Nucleus accumbens (tissue), 56 donors: ENCODE measurements at places on chromosomes 5 and 9.

- DNase-seq = no peak
These were observed 33.9 kb upstream of the MAN2A1 start for GRCh38 chr5:109655841-109656240.

DNA sequence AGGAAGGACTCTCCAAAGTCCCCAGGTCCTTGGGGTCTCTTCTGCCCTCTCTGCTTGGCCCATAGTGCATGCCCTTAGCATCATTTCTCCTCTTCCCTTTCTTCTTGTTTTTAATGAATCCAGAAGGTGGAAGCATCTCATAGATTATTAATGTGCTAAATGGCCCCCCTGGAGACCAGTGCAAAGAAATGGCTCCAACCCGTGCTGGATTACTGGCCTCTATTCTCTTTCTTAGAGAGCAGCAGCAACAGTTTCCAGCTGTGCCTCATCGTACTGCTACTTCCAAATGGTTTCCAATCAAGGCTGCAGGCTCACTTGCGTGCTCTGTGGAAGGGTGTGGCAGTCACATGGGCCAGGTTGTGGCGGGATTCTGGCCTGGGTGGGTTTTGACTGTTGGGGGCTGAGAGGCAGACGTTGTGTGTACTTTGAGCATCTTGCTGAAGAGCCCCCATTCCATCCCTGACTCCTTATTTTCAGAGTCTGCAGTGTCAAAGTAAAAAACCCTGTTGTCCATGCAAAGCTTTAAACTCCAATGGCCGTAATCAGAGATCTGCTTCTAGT is 139.7 kb downstream of the GABBR2 start:
- no peak for DNase-seq

- no peak for DNase-seq
These were observed 6.2 kb upstream of the TMEM171 start for GRCh38 chr5:73114044-73114688.

DNA sequence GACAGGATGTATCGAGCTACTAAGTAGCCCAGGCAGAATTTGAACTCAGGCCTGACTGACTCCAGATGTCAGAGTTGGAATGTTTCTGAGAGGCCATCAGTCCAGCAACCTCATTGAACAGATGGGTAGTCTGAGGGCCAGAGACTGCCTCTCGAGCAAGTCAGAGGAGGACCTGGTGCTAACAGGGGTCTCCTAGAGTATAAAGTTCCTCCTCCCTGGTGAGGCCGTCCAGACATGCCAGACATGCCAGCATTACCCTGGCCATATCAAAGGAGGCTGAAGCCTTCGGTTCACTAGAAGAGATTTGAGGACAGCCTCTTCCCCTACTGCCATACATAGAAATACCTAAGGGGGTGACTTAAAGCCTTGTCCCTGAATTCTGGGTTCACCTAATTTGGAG is 81.2 kb downstream of the ZNF618 start:
- no peak for DNase-seq

DNA sequence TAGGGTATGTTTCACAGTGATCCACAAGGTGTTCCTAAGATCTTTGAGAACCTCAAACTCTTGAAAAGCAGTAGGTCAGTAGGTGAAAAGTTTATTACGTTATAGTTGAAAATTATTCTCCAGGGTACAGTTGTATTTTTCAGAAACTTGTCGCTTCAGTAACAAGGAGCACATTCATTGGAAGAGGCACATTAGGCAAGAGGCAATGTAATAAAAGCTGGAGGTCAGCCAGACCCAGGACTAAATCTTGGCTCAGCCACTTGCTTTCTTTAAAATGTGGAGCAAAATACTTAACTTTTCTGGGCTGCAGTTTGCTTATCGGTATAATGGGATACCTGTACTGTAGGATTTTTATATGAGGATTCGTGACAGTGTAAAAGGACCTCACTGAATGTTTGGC is 45.6 kb downstream of the TLE4 start:
- DNase-seq = no peak

- DNase-seq = no peak
These were observed 587.8 kb downstream of the PSAT1 start for GRCh38 chr9:78884611-78885150.

DNA sequence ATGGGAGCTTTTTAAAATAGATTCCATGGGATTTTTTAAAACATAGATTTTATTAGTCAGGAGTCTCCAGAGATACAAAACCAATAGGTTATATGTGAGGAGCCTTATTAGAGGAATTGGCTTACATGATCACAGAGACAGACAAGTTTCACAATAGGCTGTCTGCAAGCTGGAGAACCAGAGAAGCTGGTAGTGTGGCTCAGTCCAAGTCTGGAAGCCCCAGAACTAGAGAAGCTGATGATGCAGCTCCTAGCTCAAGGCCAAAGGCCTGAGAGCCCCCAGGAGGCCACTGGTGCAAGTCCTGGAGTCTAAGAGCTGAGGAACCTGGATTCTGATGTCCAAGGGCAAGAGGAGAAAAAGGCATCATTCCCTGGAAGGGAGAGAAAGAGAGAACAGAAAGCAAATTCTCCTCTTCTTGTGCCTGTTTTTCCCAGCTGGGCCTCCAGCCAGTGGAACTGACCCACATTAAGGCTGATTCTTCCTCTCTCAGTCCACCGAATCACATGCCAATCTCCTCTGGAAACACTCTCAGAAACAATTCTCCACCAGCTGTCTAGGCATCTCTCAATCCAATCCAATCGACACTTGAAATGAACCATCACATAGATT is 59.3 kb downstream of the AHRR start:
- DNase-seq = no peak

DNA sequence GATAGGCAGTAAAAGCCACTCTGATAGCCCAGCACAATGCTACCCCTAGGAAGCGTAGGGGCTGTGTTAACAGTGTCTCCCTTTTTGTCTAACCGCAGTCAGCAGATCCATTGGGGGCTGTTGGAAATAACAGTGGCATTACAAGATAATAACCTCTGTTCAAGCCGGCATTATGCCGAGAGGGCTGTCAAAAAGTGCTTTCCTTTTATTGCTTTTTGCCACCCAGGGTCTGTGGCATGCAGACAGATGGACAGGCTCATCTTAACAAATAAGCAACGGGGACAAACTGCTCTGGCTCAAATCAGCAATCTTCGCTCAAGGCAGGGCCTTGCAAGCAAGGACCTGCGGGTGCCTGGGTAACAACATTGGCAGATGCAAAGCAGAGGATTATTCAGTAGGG is 123.3 kb downstream of the TLR4 start:
- DNase-seq = no peak

DNA sequence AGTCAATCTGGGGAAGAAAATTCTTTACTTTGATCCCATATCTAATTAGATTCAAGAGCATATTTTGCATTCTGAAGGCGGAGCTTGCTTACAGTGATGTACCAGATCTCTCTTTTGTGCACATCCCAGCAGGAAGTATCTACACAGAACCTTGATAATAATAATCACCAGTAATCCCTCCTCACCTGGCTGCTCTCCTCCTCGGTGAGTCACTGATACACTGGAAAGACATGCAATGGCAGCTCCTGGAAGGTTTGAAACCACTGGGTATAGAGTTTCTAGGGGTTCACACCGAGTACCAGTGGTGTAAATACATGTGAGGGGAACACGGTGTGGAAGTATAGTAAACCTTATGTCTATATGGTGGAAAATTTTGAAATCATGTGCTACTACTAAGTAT is 205.5 kb upstream of the TARS1 start:
- DNase-seq = no peak

GRCh38 chr5:116930616-116931015 is 356.0 kb upstream of the SEMA6A start:
- DNase-seq = no peak
